ENCODE measurements at places on chromosomes 3 and 15.

DNA sequence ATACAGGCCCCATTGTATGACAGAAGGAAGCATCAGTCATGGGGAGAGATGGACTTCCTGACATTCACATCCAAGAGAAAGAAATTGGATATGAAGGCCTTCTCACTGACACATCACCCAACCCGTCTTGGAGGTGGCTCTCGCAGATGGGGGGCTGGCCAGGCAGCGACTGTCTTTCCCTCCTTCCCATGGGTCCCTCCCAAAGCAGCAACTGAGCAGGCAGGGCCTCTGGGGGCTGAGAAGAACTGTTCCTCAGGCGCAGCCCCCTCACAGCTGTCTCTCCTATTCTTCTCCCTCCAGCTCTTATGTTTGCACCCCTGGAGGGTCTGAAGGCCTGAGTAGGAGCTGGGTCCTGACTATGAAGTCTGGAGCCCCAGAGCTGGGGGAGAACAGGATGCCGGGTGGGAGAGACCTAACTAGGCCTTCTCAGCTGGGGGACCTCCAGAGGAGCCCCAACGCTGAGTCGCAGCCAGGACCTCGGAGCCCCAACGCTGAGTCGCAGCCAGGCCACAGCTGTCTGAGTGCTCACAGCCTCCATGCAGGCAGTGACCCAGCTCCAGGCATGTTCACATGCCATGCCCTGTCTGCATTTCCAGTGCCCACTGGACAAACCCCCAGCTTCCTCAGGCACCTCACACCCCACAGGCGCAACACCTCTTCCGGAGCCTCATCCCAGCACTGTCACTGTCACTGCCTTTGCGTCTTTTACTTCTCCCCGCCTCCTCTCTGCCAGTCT, 29.6 kb downstream of the UMPS start:
- no peak for DNase-seq

DNA sequence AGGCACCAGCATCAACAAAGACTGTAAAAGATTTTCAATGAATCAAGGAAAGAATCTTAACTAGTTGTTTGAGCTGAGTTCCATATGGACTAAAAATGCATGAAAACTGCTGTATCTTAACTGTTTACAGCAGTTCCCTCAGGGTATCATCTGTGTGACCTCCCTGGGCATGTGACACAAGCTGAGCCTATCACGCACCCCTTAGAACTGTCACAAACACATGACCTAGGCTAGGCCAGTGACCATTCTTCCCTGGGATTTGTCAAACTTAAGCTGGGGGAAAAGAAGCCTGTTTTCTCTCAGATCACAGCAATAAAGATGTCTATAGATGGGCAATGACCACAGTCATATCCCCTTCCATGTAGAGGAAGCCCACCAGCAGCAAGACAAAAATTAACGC, 35.7 kb downstream of the IGF2BP2 start:
- DNase-seq = no peak

DNA sequence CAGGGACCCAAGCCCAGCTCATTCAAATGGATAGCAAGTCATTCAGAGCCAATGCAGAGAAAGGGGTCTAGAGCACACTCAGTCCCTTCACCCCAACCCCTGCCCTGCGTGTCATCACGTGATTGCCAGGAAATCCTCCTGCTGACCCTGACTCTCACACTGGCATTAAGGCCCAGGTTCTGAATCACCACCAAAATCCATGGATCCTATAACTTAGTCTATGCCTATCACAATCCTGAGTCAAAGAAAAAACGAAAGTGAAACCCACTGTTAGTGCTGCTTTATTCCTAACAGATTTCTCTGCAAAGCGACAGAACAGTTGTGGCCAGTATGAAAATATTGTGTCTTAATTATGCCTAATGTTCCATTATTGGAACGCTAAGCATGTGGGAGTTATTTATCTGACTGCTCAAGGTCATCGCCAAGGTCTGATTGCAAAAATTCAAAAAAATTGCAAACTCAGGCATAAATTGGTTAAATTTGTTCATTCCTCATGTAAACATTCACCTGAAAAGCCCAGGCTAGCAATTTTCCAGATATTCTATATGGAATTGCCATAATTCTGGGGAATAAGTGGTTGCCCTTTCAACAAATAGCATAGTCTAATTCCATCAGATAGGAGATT, 108.7 kb upstream of the EIF1B start:
- DNase-seq = no peak

- DNase-seq = no peak
These were observed 401.9 kb upstream of the ROBO2 start for GRCh38 chr3:76638006-76638405.

GRCh38 chr3:37571269-37571668, 290.4 kb upstream of the CTDSPL start:
- no peak for DNase-seq

DNA sequence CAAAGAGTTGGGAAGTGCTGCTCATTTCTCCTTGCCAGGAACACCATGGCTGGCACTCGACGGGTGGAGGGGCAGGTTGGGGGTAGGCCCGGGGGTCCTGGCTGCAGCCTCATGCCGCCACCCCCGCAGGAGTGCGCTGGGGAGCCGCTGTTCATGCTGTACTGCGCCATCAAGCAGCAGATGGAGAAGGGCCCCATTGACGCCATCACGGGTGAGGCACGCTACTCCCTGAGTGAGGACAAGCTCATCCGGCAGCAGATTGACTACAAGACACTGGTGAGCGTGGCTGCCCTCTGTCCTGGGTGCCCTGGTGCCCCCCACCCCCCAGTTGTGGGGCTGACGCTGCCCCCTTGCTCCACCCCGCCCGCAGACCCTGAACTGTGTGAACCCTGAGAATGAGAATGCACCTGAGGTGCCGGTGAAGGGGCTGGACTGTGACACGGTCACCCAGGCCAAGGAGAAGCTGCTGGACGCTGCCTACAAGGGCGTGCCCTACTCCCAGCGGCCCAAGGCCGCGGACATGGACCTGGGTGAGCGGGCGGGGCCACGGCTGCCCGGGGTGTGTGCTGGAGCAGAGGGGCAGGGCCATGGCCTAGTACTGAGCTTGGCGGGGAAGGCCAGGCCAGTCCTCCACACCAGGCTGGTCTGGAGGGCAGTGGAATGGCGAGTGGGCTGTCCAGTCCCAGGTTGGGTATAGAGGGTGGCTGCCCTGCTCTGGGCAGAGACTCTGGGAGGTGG, 45.1 kb downstream of the PLXNA1 start:
- DNase-seq = no peak

DNA sequence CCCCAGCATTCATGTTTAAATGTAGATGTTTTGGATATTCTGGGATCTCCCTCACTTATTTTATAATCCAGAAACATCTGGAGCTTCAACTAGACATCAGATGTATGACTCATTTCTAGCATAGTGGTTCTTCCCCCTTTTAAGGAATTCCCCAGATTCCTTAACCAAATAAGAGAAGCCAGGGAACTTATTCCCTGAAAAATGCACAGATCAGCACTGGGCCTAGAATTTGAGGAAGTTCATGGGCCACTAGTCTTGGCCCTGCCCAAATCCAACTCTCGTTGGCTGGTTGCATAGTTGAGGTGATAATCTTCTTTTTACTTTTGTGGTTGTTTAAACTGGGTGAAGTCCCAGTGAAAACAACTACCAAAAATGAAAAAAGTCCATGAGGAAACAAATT, 20.4 kb downstream of the RARRES1 start:
- DNase-seq = peak; percentile 36

GRCh38 chr3:50162034-50162883, 7.1 kb downstream of the SEMA3F start:
- no peak for DNase-seq

DNA sequence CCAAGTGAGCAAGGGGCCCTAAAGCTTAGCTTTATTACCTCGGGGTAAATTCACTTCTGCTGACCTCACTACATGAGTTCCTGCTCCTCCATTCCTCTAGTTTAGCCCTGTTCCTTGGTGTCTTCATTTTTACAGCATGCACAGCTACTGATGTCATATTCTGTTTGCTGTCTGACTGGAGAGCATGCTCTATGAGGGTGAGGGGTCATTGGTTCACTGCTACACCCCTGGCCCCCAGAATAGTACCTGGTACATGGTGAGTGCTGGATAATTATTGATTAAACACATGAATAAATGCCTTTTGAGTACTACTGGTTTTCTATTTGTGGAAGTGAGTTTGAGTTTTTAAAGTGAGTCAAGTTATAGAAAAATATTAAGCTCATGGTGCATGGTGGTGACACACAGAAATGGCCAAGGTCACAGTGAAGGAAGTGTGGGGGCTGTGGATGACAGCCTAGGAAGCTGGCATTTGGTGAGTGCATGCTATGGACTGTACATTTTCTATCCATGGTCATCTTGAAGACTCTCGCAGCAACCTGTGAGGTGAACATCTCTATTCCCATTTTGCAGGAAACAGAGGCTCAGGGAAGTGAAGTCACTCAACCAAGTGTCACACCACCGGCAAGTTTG, 34.0 kb downstream of the RPLP1 start:
- no peak for DNase-seq

GRCh38 chr15:59995568-59996297, 8.4 kb upstream of the FOXB1 start:
- DNase-seq = no peak

DNA sequence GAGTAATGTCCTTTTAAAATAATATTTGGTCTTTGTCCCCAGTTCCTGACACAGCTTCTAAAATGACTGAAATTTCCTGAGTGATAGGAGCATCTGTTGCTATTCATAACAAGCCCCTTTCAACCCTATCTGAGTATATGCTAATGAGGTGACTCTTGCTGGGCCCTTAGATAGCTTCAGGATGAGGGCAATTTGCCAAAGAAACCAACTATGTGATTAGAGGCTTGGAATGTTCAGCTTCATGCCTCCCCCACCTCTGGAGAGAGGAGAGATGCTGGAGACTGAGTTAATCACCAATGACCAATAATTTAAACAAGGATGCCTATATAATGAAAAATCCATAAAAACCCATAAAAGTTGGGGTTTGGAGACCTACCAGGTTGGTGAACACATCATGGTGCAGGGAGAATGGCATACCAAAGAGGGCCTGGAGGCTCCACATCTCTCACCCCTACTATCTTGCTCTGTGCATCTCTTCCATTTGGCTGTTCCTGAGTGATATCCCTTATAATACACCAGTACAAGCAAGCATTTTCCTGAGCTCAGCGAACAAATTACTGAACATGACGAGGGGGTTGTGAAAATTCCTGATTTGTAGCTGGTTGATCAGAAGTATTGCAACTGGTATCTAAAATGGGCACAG, 189.2 kb downstream of the ECT2 start:
- no peak for DNase-seq

GRCh38 chr3:150764566-150764965, 1.6 kb upstream of the SIAH2 start:
- no peak for DNase-seq

DNA sequence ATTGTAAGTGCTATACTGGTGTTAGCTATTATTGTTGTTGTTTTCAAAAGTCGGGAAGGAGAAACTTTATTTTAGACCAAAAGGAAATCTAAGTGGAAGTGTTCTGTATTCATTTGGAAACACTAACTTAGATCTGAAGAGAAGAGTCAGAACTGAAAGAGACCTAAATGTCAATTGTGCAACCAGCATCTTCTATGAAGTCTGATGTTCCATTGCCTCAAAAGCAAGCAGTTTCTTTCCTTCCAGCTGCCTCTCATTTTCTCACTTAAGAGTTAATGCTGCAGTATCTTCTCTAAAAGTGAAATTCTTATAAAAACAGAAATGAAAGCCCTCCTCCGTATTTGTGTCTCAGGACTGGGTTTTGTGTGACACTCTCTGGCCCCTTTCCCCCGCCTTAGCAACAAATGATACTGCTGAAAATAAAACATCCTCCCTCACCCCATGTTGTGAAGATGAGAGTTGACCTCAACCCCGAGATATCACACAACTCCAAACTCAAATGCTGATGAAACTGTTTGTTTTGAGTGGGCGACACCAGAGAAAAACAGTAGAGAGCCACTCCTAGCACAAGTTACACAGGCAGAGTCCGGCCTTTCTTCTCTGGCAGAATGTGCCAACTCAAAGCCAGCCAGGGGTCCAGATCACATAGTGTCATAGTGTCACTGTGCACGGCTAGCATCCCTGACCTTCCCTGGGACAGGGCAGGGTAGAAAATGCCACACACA, 48.9 kb downstream of the GLDN start:
- DNase-seq = no peak

All from epithelial cell of proximal tubule (primary cell).